ENCODE measurements at places on chromosomes 12 and 14. TPM values are rescaled to one million over a fixed set of nuclear protein-coding genes. Genes with fewer than 3 reads are reported as not detected.
A peak's percentile ranks its signal among the peaks of the same experiment; 100 is the strongest.

DNA sequence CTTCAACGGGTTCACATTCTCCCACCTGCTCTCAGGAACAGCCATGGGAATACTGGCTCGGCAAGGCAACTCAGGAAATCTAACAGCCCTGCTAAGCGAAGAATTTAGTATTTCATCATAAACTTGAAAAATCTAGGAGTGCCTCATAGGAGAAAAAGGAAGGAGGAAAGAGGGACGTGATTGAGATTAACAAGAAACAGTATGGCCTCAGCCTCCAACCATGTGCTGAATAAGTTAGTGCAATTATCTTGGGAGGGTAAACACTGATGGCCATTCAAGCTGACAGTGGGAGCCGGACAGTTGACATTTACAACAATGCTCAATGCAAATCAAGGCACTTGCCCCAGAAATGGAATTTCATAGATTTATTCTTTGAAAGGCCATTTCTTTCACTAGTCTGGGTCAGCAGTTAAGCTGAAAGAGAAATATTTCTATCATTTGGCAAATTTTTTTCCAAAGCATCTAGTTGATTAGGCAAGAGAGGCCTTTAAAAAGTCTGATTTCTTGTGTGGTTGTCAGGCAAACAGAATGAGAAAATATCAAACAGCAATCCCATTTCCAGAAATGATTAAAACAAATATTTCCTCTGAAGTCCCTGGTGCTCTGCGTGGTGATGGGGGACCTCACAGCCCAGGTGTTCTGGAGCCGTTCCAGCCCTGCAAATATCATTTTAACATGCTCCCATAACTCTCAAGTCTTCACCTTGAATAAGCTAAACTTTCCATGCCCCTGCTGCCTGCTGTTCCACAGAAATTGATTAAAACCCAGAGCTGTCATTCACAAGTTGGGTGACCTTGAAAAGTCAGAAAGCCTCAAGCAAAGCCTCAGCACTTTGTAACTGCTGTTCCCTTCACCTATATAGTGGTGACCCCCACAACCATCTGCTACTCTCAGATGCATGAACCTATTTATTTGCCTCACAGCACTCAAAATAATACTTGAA is 121.6 kb downstream of the PHLDA1 start:
- no peak overlapping the region for H3K4me3 ChIP-seq
- H3K27ac ChIP-seq: no peak overlapping the region
- no peaks in the 10 kb centered on the region for H3K36me3 ChIP-seq
- DNase-seq: no peak
- H3K4me1 ChIP-seq: no peaks in the 10 kb centered on the region

DNA sequence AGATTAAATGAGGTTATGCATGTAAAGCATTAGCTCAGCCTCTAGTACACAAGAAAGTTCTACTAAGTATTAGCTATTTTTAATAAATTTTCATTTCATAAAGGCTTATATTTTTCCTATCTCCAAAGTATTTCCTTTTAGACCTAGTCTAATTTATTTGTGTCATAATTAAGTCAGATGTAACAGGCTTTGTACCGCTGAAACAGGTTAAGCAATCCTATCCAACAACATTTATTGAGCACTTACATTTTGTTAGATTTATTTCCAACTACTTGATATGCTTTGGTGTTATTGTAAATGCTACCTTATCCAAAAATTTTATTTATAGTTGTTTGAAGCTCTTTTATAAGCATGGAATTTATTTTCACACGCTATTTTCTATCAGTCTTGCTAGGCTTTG is 1.8 kb upstream of the PARP2 start:
- H3K36me3 ChIP-seq: no peaks in the 10 kb centered on the region
- H3K27ac ChIP-seq: peak overlapping the region; percentile 90
- peaks cover 7% of the 10 kb centered on the region for H3K4me1 ChIP-seq
- H3K27me3 ChIP-seq: no peaks in the 10 kb centered on the region
- no peak for DNase-seq
- H3K4me3 ChIP-seq: peak overlapping the region; percentile 72

GRCh38 chr12:1305791-1306500 is 288.4 kb downstream of the FBXL14 start:
- H3K36me3 ChIP-seq: peaks cover 5% of the 10 kb centered on the region
- peaks cover 39% of the 10 kb centered on the region for H3K4me1 ChIP-seq
- H3K27me3 ChIP-seq: no peaks in the 10 kb centered on the region
- DNase-seq: no peak
- peak overlapping the region; percentile 72 for H3K27ac ChIP-seq

DNA sequence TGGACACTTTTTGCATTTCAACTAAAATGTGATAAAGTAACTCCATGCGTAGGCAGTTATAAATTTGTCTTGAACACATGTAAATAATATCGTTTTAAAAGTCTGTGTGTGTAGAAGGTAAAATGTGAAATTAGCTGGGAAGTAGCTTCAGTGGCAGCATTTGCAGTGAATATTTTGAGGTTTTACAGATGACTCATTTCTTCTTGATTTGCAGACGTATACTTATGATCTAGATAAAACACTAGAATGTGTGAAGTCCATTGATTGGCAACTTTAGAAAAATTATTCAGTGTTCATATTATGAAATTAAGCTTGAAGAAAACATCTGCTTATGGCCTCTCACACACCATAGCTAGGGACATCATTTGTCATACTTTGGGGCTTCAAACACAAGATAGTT is 788.6 kb upstream of the NOVA1 start:
- no peaks in the 10 kb centered on the region for H3K4me1 ChIP-seq
- H3K36me3 ChIP-seq: no peaks in the 10 kb centered on the region
- no peak for DNase-seq
- H3K27ac ChIP-seq: no peak overlapping the region
- no peaks in the 10 kb centered on the region for H3K27me3 ChIP-seq

DNA sequence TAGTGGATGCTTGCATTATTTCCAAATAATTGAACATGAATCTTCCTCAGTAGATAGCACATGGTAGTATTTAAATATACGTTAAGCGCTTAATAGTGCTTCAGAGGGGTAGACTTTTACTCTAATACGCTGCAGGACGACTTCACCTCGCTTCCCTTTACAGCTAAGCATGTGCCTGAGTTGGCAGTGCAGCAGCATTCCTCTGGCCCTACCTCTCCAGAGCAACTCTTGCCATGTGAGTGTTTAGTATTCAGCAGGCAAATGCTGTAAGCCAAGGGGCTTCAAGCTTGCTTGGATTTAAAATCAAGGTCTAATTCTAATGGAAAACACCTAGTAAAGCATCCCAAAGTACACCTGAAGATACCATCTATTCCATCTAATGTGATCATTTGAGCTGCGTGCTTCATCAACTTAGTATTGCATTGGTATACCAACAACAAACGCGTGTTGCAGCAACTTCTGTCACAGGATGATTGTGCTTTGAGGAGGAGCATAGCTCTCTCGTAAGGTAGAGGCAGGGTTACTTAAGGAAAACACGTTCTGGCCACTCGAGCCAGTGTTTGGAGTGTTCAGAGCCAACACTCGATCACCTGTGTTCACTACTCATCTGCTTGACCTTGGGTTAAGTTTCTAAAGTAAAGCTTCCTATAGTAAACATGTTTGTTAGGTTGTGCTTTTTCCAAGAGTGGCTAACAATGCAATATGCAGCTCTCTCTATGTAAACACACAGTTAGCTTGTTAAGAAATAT is 60.6 kb downstream of the PIWIL1 start:
- H3K4me1 ChIP-seq: no peaks in the 10 kb centered on the region
- no peaks in the 10 kb centered on the region for H3K36me3 ChIP-seq
- no peaks in the 10 kb centered on the region for H3K27me3 ChIP-seq
- DNase-seq: no peak

- no peaks in the 10 kb centered on the region for H3K27me3 ChIP-seq
- H3K36me3 ChIP-seq: peaks cover 35% of the 10 kb centered on the region
- H3K4me3 ChIP-seq: no peak overlapping the region
- no peak overlapping the region for H3K27ac ChIP-seq
Measured at GRCh38 chr14:24206260-24207103, 986 bp downstream of the TSSK4 start.

DNA sequence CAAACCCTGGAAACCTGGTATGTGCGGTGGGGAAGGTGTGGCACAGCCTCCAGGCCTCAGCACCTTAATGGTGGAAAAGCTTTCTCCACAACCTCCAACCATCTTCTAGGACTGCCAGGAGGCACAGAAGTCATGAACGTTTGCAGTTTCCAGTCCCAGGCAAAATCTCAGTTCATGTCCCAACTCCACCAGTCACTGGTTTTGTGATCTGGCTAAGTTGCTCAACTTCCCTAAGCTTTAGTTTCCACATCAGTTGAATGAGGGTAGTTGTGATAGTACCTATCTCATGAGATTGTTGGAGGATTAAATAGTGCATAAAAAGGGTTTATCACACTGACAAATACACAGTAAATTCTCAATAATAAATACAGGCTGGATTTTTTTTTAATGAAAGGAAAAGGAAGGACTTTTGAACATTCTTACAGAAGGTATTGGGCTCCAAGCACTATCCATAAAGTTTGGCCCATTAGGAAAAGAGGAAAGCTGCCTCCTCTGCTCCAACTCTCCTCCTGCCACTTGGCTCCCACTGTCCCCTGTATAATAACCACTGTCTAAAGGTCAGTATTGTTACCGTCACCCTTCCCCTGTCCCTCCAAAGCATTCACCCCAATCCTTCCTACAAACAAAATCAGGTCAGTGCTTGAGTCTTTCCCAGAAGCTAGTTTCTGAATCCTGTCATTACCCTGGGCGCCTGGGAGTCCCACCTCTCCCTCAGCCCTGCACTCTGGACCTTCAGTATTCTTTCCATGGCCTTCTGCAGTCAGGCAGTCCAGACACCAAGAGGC is 6.3 kb downstream of the PCK2 start:
- no peak overlapping the region for H3K27ac ChIP-seq
- H3K4me1 ChIP-seq: no peaks in the 10 kb centered on the region
- H3K27me3 ChIP-seq: no peaks in the 10 kb centered on the region
- H3K4me3 ChIP-seq: no peak overlapping the region

GRCh38 chr12:91687052-91688017 is 458.3 kb downstream of the BTG1 start:
- H3K36me3 ChIP-seq: no peaks in the 10 kb centered on the region
- no peak overlapping the region for H3K27ac ChIP-seq
- H3K4me1 ChIP-seq: no peaks in the 10 kb centered on the region
- no peaks in the 10 kb centered on the region for H3K27me3 ChIP-seq
- DNase-seq: no peak

Gene JAG2
- 14.5 TPM for total RNA-seq

Gene KIF5A
- 0.12 TPM for total RNA-seq
